Posterior cingulate gyrus (tissue), 11 donors: ENCODE measurements at places on chromosomes 5 and 9.

- DNase-seq = no peak
Measured at GRCh38 chr9:76166526-76166925, 227.7 kb downstream of the RFK start.

DNA sequence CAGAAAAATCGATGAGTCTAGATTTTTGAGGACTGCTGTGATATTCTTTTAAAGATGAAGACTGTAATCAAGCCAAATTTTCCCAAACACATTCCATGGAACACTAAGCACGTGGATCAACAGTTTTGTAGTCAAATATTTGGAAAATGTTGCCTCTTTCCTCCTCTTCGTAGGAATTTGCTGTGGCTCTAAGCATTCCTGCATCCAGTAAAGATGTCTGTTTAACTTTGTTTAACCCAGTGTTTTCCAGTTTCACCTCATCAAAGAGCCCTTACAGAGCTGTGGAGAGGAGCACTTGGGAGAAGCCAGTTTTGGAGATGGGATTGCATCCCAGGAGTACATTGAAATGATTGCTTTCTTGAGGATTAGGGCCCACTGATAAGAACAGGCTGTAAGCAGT lies 58.9 kb downstream of the INSYN2B start:
- DNase-seq = no peak

DNA sequence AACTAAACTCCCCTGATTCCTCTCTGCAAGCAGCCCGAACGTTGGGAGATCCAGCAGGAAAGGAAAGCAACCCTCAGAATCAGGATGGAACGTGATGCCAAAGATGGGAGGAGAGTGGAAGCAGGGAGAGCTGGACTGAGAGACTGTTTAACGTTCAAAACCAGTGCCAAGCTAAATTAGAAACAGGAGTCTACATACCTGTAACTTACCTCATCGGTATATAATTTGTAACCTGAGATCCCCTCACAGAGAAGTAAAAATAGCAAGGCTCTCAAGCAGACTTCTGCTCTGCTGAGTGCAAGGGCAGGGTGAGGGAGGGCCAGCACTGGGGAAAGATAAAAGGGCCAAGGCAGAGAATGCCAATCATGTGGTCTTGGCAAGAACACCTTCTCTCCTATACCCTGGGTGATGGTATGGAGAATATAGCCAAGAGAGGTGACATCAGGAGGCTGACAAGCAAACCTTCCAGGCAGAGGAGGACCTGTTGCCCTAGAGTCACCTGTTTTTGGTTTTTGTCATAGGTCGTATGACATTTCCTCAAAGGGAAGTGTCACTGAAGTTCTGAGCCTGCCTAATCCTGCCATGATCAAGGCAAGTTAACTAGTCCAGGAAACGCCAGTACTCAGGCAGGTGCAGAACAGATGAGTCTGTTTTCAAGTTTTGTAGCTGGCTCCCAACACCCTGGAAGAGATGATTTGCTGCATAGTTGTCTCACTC lies 472.0 kb downstream of the NFIB start:
- no peak for DNase-seq

GRCh38 chr5:176438959-176439757 lies 9.0 kb upstream of the FAF2 start:
- no peak for DNase-seq

DNA sequence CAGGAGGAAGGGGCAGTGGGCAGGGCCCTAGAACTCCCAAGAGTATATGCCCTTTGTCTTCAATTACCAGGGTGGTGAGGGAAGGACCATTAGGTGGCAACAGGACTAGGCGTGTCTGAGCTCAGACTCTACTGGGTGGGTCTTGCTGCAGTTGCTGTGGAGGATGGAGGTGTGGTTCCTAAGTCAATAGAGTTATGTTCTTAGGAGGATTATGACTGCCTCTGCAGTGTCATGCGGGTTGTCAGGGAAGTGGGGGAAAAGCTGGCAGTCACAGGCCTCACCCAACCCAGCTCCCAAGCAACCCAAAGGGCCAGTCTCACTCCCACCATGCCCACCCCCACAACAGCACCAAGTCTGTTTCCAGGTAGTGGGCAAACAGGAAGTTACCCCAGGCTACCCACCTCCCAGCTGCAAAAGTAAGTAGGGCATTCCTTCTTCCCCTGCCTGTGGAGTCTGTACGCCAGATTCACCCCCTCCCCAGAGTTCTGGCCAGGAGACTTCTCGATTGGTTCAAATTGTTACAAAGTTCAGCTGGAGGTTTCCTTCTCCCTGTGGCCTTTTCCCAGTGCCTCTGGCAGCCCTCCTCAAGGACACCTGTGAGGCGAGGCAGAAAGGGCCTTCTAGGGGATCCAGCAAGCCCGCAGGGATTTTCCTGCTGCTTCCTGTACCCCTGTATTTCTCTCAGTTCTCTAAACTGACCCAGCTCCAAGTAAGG lies 145.3 kb downstream of the HINT1 start:
- DNase-seq = no peak

- DNase-seq = no peak
Measured at GRCh38 chr5:161546095-161546469, 443 bp downstream of the GABRB2 start.

DNA sequence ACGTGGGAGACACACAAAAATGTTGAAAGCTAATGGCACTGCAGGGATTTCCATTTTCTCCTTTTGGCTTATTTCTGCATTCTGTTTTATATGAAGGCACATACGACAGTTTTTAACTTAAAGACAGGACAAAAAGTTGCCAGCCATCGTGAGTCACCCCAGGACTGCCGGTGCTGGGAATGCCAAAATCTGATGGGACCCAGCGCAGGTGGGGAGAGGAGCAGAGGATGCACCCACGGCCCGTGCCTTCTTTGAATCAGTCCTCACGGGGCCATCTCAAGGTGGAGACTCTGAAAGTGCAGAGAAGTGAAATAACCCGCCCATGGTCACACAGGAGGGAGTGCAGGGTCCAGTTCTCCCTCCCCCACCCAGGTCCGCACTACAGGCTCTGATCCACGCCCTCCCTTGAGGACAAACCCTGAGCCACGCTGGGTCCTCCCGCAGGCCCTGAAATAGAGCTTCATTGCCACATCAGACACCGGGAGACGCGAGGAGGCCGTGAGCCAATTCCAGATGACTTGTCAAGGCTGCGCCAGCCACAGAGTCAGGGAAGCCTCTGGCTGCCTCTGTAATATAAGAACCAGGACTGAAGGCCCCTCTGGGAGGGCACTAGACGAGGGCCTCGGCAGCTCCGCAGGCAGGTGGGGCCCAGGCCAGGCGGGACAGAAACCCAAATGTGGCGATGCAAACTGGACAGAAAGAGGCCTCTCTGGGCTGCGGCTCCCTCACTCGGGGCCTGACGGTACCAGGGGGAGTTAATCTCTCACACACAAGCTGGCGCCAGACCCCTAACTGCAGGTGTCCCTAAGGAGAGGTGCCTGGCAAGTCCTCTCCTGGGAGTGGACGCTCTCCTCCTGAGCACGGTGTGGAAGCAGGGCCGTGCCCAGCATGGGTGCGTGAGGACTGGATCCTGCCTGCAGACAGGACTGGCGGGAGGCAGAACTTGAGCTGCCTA lies 22.9 kb downstream of the ADAMTS2 start:
- no peak for DNase-seq
